ENCODE measurements at places on chromosomes 7 and 10. TPM values are rescaled to one million over a fixed set of nuclear protein-coding genes. Genes with fewer than 3 reads are reported as not detected.

Gene NEUROD6
- not detected for polyA plus RNA-seq

- no peak for DNase-seq
Measured at GRCh38 chr7:19210893-19211413, 65.7 kb upstream of the FERD3L start.

- DNase-seq = peak; percentile 47
Measured at GRCh38 chr7:101681170-101682007, 52.3 kb upstream of the MYL10 start.

- DNase-seq = no peak
Measured at GRCh38 chr7:101397243-101397642, 34.6 kb downstream of the COL26A1 start.

GRCh38 chr10:21002091-21002878 lies 105.2 kb upstream of the NEBL start:
- no peak for DNase-seq

GRCh38 chr10:76309070-76309469 lies 877.6 kb downstream of the LRMDA start:
- DNase-seq = no peak

GRCh38 chr7:43647673-43648472 lies 65.0 kb downstream of the STK17A start:
- no peak for DNase-seq

Gene KNDC1
- 5.9 TPM for polyA plus RNA-seq

Gene DOCK1
- polyA plus RNA-seq = 68.3 TPM

Gene ERVW-1
- polyA plus RNA-seq = 1.0 TPM

DNA sequence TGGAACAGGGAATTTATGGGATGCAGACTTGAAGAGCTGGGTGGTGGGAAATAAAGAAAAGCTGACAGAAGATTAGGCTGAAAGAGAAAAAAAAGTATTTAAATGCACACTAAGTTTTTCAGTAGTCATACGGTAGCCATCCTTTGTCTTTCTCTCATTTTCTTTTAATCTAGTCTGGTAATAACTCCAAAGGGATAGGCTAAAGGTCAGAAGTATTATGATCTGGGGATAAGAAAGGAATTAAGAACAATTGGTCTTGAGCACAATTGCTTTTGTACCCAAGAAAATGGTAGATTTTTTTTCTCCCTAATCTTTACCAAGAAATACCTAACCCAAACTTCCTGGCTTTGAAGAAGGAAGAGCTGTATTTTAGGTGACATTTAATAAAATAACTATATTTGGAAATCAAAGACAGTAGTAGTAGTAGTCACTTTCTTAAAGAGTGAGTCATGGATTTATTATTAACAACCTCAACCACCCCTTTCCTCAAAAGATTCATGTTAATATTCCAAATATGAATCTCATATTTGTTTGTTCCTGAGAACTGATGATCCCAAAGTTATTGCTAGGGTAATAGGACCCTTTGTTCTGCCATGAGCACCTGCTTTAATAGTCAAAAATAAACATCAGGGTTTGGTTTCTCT lies 120.2 kb upstream of the ODAD2 start:
- no peak for DNase-seq

Gene PAPOLB
- polyA plus RNA-seq = 0.05 TPM

- DNase-seq = no peak
Measured at GRCh38 chr10:34647160-34647559, 167.9 kb downstream of the PARD3 start.

Gene KIAA1217
- polyA plus RNA-seq = 84.5 TPM

Gene C10orf105
- 0.21 TPM for polyA plus RNA-seq

- DNase-seq = no peak
Measured at GRCh38 chr10:4770801-4771553, 55.0 kb upstream of the AKR1E2 start.

- DNase-seq = no peak
Measured at GRCh38 chr10:21368728-21369425, 156.6 kb downstream of the SKIDA1 start.

- no peak for DNase-seq
Measured at GRCh38 chr7:15747301-15747700, 60.8 kb upstream of the MEOX2 start.

Gene CCM2
- polyA plus RNA-seq = 29.7 TPM

Gene DENND11
- polyA plus RNA-seq = 26.8 TPM

Gene CNPY1
- not detected for polyA plus RNA-seq

DNA sequence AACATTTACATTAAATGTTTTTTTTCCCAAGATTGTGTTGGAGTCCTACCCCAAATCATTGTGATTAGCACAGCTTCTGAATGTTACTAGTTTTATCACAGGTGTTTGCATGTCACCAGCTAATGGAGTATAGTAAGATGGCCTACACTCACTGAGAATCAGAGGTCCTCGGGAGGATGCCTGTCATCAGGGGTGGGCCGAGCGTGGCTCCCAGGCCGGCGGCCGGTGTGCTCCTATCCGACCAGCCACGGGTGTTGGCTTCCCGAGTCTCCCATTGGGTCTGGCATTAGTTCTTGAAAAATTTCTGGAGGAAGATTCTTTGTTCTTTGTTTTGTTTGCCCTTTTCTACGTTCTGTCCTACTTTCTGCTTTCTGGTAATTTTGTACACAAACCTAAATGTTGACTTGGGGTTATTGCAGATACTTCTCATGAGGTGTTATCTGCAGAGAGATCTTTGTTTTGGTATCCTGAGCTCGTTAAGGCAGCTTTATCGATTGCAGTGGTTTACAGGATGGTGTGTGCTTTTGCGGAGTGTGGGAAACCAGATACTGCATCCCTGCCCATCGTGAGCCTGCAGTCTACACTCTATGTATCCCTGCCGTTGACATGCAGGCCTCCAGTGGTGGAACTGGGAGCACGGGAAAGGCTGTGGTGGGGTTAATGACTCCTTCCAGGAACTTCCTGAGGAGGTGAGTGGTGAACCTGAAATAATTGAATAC lies 67.3 kb upstream of the DNAJB6 start:
- no peak for DNase-seq

GRCh38 chr7:36918591-36918990 lies 194.3 kb upstream of the AOAH start:
- DNase-seq = no peak

DNA sequence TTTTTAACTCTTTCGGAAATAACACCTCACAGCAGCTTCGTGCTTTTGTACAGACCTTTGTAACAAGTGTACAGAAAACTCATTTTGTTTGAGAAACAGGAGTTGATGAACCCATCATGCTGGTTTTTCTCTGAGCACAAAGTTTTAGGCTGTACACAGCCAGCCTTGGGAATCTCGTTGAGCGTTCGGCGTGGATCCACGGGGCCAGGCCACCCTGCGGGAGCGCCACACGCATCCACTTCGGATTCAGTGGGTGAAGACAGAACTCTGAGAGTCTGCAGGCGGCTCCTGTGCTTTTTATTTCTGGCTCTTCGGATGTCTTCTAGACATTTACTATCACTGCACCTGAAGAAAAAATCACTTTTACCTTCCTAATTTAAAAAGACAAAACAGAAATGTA lies 131.2 kb downstream of the SMURF1 start:
- no peak for DNase-seq

DNA sequence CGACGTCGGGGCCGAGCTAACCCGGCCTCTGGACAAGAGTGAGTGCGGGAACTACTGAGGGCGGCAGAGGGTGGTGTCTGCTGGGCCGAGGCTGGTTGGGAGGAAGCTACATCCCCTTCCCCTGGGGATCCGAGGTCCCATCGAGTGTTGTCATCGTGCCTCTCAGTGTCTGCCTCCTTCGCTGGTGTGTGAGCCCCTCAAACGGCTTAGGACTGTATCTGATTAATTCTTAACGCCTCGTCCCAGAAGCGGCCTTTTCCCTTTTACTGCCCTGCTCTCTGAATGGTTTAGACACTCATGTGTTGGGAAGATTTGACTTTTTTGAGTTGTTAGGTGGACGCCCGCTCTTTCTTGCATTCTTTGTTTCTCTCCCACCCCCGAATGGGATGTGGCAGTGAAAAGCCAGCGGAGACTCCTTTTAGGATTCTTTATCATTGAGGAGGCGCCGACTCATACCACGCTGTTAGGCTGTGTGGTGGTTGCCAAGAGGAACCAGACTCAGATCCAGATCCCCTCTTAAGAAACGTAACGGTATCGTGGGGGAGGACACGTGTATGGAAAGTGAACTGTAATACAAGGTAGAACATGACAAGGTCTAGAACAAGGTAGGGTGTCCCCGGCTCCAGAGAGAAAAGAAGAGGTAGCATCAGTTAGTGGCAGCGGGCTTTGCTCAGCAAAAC lies 631 bp downstream of the SUPV3L1 start:
- no peak for DNase-seq

GRCh38 chr7:116257156-116257555 lies 46.8 kb downstream of the TES start:
- no peak for DNase-seq

DNA sequence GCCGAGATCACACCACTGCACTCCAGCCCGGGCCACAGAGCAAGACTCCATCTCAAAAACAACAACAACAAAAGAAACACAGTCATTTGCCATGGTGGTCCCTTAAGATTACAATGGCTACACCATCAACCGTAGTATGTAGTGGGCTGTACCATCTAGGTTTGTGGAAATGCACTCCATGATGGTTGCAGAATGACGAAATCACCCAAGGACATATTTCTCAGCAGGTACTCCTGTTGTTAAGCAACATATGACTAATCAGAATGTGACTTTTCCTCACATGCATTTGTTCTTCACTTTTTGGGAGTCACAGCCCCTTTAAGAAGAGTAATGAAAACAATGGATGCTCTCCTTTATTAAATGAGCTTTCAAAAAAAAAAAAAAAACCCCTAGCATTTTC lies 11.0 kb downstream of the SVIL start:
- DNase-seq = no peak

Gene EXOC4
- polyA plus RNA-seq = 59.2 TPM

Gene OR2A1
- polyA plus RNA-seq = 0.72 TPM

DNA sequence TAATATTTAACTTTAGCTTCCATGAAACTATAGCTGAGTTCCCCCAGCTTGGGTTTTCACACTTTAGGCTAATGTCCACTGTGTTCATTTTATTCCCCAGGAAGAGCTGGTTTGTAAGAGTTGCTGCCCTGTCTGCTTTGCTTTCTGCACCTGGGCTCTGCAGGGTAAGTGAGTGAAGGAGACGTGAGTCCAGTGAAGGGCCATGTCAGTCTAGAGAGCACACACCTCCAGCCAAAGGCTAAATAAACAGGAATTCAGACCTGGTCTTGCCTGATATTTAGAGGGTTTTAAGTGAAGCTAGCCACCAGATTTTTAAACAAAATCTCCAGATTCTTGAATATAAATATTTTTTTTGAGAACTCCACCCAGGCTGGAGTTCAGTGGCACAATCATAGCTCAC lies 24.5 kb upstream of the FZD1 start:
- DNase-seq = no peak

GRCh38 chr10:43524434-43525247 lies 49.8 kb downstream of the ZNF239 start:
- DNase-seq = no peak

Gene DYNC1I1
- polyA plus RNA-seq = 0.59 TPM

DNA sequence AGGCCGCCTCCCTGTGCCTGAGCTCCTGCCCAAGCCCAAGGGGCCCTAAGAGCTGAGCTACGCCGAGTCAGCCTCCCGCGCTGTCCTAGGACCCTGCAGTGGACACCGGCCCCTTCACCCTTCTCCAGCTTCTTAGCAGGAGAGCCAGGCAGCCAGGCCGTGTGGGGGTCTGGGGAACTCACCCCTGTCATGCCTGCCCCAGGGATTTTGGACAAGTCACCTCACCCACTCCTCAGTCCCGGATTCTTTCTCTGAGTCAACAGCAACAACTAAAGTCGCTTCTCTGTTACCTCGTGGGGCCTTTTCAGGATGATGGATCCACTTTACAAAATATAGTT lies 79.3 kb downstream of the MKI67 start:
- no peak for DNase-seq

DNA sequence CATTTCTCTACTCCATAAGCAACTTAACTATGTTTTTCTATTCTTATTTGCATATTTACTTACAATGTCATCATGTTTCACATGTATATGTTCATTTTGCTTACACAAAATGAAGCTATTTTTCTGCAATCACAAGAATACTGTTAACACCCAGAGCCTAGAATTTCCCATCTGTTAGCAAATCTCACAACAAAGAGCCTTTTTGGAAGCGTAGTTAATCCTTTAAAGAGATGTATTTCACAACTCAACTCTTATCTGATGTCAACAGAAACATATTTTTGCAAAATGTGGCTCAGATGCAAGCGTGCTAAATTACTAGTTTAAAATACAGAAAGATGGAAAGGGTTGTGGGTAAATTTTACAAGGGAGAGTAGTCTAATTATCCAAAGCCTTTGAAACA lies 110.6 kb upstream of the COL1A2 start:
- no peak for DNase-seq

- DNase-seq = no peak
Measured at GRCh38 chr10:61500460-61500859, 47.3 kb upstream of the TMEM26 start.

GRCh38 chr10:125514206-125515162 lies 168.5 kb downstream of the TEX36 start:
- no peak for DNase-seq

Gene ABCA13
- 1.4 TPM for polyA plus RNA-seq

Gene TMEM213
- polyA plus RNA-seq = 43.3 TPM

- DNase-seq = no peak
Measured at GRCh38 chr7:81638198-81638597, 131.6 kb downstream of the HGF start.

- DNase-seq = no peak
Measured at GRCh38 chr10:71580415-71580814, 139.2 kb downstream of the C10orf105 start.

DNA sequence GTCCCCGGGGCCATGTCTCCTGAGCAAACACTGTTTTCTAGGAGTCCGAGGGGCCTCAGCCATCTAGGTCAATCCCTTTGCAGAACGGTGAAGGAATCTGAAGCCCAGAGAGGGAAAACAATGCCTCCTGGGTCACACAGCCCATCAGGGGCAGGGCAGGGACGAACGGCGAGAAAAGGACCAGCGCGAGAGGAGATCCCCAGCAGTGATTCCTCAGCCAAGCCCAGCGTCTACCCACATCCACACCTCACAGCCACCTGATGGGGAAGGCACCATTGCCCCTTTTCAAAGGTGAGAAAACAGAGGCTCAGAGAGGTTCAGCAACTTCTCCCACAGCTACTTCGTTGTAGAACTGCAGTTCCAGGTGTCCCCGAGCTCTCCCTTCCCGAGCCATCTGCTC lies 17.9 kb upstream of the PSMG3 start:
- no peak for DNase-seq

Gene ZNF488
- 4.5 TPM for polyA plus RNA-seq

Gene LEP
- polyA plus RNA-seq = 0.36 TPM

Gene FAM25G
- polyA plus RNA-seq = not detected

GRCh38 chr7:98125759-98126158 lies 19.1 kb downstream of the LMTK2 start:
- DNase-seq = no peak

Data from left renal pelvis (tissue), 4 donors.